ENCODE measurements at places on chromosomes 12 and 14.

DNA sequence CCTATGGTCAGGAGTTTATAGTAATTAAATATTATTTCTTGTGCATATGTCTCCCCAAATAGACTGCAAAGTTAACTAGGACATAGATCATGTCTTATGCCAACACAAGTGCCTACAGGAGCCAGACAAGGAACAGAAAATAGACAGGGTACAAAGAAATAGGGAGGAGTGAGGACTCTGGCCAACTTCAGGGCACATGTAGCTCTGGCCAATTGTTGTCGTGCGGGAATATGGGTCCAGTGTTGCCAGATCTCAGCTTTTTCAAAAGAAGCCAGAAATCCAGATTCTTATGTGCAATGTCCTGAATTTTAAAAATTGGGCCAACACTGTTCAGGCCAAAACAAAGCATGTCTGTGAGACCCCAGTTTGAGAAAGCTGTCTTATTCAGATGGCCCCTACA is 68.7 kb downstream of the RFX4 start:
- DNase-seq = no peak

- DNase-seq = no peak
Measured at GRCh38 chr12:6302621-6303020, 7.9 kb upstream of the PLEKHG6 start.

DNA sequence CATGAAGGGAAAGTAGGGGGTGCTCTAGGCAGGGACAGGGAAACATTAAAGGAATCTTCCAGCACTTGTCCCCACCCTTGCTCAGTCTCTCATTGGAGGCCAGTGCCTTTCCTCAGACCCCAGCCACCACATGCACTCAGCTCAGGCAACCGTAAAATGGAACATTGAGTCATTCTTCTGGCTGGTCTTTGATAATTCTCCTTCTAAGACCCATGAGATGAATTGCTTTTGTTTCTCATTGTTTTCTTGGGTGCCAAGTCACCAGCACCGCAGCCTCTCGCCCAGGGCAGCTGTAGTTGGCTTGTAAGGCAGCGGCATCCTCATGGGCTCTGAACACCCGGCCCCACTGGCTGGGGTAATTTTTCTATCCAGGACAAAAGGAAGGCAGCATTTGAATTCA is 108.2 kb downstream of the PHETA1 start:
- DNase-seq = no peak

GRCh38 chr12:6062757-6063735 is 61.4 kb downstream of the VWF start:
- peak; percentile 21 for DNase-seq

DNA sequence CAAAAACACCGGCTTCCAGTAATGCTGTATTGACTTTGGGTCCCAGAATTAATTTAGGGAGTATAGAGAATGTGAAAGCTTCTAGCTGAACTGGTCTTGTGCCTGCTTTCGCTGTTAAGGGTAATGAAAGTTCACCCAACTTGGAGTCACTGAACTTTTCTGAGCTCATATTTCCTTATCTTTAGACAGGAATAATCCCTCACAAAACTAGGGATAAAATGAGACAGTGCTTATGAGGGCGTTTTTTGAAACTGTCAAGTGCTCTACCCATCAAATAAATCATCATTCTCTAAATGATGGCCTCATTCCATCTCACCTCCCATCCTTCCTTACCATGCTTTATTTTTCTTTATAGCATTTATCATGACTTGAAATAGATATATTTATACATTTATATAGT is 74.7 kb downstream of the RFX4 start:
- no peak for DNase-seq

GRCh38 chr14:38255673-38256532 is at the start of gene CLEC14A:
TSS of gene CLEC14A (minus strand) at chr14:38256093. CDS start at chr14:38256022, 71 bp downstream.
- no peak for DNase-seq

DNA sequence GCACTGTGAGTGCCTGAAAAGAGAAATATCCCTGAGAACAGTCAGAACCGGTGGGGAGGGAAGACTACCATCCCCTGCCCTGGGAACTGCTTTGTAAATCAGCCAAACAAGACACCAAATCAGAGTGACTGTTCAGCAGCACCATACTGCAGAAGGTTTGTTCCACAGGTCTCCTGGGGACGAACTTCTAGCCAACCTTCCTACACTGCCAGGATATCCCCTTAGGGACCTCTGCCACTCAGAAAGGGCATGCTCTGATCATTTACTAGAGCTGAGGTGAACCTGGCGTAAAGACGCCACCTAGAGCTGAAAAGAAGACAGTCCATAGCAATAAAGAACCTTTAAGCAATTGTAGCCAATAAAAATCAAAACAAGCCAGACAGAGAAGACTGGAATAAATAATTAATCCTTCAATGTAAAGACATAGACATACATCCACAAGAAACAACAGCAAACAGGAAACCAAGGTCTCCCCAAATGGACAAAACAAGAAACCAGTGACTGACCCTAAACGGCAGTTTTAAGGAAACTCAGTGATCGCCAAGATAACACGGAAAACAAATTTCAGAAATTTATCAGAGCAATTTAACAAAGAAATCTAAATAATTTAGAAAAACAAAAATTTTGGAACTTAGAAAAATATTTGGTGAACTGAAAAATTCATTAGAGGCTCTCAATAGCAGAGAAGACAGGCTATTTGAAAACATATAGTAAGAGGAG is 228.1 kb upstream of the AMIGO2 start:
- no peak for DNase-seq

GRCh38 chr12:96134200-96134599 is 60.0 kb upstream of the ELK3 start:
- DNase-seq = no peak

- DNase-seq = no peak
Measured at GRCh38 chr12:121590476-121591143, 9.8 kb upstream of the KDM2B start.

DNA sequence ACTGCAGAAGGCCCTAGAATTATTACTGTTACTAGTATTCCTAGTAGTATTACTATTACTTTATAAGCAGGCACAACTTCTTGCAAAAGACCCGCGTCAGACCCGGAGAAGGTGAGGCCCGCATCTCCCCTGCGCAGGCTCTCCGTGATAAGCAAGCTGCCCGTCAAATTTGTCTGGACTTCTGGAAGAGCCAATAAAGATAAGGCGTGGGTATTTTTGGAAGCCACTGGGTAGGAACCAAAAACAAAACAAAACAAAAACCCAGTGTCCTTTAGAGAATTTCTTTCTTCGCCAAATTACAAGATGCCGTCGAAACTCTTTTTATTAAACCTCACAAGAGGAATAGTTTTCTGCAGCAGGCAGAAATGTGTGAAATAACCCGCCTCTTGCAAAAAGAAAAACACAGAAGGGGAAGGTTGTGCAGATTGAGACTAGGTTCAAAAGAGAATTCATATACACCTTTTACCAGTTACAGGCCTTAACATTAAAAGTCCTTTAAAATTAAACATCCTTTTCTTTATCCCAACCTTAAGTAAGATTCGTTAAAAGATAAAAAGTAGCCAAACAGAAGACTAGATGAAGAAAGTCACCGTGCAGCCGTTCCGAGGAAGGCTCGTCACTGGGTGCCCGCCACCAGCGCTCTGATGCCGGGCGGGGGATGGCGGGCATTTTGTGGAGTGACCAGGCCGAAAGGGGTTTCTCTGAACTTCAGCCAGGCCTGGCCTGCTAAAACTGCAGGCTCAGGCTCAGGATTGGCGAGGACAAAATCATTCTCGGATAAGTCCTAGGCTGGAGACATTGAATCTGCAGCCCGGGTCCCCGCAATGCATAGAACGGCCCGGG is 1.6 kb downstream of the TBX5 start:
- no peak for DNase-seq

- no peak for DNase-seq
Measured at GRCh38 chr12:54870617-54871016, 16.3 kb downstream of the MUCL1 start.

- no peak for DNase-seq
Measured at GRCh38 chr14:51954657-51955056, 34.7 kb upstream of the RTRAF start.

GRCh38 chr12:98724384-98725155 is 79.5 kb downstream of the APAF1 start:
- DNase-seq = no peak

DNA sequence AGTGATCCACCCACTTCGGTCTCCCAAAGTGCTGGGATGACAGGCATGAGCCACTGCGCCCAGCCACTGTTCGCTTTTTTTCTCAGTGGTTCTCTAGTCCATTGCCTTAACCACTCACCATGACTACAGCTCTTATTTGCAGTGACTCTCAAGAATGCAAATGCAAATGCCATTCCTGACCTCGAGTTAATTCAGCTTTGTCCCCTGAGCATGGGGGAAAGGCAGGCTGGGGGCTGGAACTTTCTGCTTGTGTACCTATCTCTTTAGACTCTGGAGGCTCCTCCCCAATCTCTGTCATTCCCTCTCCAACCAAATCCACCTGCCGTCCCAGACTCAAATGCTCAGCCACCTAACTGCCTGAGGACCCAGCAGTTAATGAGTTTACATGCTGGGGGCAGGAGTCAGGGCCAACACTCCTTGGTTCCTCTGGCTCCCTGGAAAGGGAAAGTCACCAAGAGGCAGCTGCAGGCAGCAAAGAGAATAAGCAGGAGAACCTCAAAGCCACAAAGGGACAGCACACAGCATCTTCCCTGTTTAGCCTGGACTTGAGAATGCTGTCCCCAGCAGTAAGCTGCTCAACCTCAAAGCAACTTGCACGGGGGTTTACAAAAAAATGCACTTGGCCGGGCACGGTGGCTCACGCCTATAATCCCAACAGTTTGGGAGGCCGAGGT is 5.3 kb upstream of the HNF1A start:
- no peak for DNase-seq

DNA sequence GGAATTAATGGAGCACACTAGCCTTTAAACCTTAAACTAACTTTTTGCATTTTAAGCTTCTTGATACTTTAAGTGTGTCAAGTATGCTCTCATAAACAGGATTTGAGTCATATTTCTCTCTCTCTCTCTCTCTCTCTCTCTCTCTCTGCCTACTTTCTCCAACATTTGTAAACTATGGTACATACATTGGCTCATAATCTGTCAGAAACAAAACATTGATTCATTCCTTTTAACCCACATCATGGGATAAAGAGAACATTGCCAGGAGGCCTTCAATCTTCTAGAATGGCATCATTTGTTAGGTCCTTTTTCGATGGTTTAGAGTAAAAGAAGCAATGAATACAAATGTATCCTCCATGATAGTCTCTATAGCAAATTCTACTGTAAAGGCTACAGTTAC is 81.6 kb upstream of the RERGL start:
- DNase-seq = no peak

DNA sequence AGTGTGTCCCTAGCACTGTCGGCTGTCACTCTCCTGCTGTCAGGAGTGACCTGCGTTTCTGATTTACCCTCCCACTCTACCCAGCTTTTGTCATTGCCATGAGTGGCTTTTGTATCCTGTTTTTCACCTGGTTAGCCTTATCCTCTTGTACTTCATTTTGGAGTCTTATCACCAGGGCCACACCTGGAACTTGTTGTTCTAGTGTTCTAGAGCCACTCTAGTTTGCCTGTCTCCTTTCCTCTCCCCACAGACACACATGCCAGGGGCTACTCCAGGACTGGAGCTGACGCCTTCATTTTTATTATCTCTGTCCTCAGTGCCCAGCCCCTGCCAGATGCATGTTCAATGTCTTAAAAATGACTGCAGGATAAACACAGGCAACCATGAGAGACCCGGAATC is 34.2 kb downstream of the ZC3H14 start:
- DNase-seq = no peak

DNA sequence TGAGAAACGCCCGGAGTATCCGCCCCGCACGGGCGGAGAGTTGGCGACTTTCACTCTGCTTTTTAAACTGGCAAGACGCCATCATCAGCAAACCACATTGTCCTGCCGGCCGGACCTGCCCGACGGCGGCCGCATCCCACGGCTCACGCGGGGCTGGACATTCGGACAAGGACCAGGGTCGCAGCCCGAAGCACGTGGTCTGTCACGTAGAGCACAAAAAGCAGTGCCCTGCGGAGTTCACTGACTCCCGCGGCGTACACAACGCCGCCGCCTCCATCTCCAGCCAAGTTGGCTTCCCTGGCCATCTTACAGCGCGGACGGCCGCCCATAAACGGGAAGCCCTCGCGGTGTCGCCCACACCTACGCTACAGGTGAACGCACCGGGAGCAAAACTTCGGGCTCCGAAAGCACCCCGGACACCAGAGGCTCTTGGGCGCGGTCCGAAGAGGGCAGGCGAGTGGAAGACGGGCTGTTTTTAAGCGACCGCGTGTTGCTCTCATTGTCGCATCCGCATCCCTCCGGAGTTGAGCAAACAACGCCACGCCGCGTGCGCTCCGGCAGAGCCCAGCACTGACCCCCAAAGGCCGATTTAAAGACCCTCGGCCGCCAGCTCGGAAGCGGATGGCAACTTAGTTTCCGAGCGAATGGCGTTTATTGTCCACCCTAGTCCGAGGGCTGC is 966 bp downstream of the SINHCAF start:
- peak; percentile 5 for DNase-seq

DNA sequence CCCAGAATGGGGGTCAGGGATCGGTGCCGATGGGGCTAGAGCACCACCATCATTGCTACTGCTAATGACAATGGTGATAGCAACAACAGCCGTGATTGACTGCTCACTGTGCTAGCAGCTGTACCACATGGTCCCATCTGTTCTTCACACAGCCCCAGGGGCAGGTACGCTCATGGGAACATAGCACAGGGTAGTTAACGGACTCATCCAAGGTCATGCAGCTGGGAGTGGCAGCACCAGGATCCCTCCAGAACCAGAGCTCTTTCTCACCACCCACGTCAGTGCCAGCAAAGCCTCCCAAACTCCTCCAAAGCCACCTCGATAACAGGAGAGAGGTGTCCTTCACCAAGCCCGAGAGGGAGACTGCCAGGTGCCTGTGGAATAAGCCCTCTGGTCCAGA is 11.2 kb upstream of the DYNC1H1 start:
- DNase-seq = no peak

DNA sequence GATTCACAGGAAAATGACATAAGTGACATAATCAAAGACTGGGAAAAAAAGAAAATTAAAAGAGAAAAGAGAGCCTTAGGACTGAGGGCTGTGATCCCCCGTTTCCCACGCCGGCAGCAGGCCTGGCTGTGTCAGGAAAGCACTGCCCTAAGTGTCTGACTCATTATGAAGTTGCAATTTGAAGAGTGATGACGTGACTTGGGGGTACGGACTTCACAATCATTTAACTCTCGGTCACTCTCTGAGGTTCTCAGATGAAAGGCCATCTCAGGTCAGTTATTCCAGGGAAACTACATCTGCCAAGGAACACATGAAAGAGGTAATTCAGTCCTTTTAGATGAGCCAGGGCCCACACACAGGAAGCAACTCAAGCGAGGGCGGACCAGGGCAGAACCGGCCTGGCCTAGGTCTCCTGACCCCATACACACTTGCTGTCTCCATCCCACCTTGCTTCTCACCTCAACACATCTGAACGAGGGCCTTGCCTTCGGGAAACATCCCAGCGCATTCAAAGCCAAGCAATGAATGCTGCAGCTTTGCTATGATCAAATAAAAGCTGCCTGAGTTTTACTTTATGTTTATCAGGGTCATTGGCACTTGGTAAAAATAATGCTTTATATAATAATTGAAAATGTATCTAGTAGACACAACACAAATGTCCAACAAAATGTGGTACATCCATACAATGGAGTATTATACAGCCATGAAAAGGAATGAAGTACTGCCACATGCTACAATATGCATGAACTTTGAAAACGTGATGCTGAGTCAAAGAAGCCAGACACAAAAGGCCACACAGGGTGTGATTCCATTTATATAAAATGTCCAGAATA is 2.7 kb downstream of the SSH1 start:
- no peak for DNase-seq

- DNase-seq = peak; percentile 18
Measured at GRCh38 chr12:100668945-100669536, 95.6 kb downstream of the GAS2L3 start.

GRCh38 chr12:53410951-53411350 is 12.7 kb upstream of the AMHR2 start:
- no peak for DNase-seq

Measured in occipital lobe (tissue), 3 donors.